Ascending aorta (tissue), 2 donors: ENCODE measurements at places on chromosomes 4 and X.

- DNase-seq: no peak
These were observed 304.7 kb upstream of the DIAPH2 start for GRCh38 chrX:96379951-96380350.

DNA sequence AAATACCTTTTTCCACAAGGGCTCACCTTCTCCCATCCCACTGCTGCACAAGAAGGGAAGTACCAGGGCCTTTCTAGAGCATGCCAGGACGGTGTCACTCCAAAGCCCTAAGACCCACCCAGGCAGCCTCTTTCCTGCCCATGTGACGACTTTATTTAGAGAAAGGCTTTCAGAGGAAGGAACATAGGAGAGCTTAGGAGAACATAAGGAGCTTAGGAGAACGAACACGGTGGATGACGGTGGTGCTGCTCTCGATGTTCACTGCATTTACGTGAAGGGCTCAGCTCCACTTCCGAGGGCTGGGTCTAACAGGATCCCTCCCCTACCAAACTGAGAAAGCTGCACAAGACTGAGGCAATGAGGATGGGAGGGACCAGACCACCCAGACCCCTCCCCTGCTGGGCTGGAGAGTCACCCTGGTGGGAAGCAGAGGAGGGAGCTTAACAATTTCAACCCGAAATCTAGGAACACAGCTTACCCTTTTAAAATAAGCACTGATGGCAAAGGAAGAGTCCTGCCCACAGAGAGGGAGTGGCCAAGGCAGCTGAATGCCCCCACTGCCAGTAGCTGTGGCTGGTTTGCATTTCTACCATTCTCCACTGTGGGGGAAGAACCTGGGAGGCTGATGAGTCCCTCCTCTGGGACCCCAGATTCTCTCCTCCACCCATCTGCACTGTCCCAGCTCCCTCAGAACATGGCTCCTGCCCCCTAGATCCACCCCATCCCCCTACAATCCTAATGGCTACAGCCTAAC is 29.8 kb downstream of the ZFYVE28 start:
- DNase-seq: no peak

GRCh38 chr4:188941524-188942119 is 802.4 kb downstream of the TRIML1 start:
- DNase-seq: no peak

GRCh38 chr4:79650217-79650616 is 242.2 kb upstream of the GK2 start:
- DNase-seq: no peak

GRCh38 chr4:139668036-139668435 is 2.4 kb downstream of the MGST2 start:
- no peak for DNase-seq

GRCh38 chr4:151409470-151410313 is 716 bp downstream of the FHIP1A start:
- DNase-seq: no peak

GRCh38 chr4:174211622-174212044 is 71.8 kb downstream of the FBXO8 start:
- no peak for DNase-seq

- DNase-seq: no peak
These were observed 298.4 kb upstream of the ANKRD50 start for GRCh38 chr4:125010796-125011503.

DNA sequence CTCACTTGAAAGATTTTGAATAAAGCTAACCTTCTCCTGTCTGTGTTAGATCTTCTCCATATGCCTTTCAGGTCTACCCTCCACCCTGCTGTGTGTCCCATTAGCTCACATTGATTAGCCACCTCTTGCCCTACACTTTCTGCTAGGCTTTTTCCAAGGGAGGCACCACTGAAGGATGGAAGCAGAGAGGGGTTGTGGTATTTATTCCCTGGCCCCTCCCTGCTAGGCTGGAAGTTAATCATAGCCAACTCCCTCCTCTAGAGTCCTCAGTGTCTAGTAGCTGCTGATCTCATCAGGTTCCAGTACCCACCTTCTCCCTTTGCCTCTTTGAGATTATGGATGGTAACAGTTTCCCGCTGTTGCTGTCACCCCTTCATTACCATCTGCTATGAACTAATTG is 8.9 kb upstream of the SMIM43 start:
- DNase-seq: no peak

- DNase-seq: no peak
These were observed 44.7 kb upstream of the BEX4 start for GRCh38 chrX:103170216-103170615.

GRCh38 chrX:119870626-119871131 is 854 bp downstream of the RNF113A start:
- DNase-seq: no peak
